ENCODE measurements at places on chromosomes 11 and 22. TPM values are rescaled to one million over a fixed set of nuclear protein-coding genes. Genes with fewer than 3 reads are reported as not detected.

Gene ADAMTS8
- total RNA-seq: not detected

Gene TECTA
- total RNA-seq: 0.07 TPM

Gene MRGPRX4
- not detected for total RNA-seq

Gene SERPIND1
- total RNA-seq: not detected

GRCh38 chr11:123145220-123145619 is 49.8 kb downstream of the CLMP start:
- H3K4me3 ChIP-seq: no peak overlapping the region
- no peak for DNase-seq
- H3K27ac ChIP-seq: no peak overlapping the region
- peaks cover 2% of the 10 kb centered on the region for H3K27me3 ChIP-seq

DNA sequence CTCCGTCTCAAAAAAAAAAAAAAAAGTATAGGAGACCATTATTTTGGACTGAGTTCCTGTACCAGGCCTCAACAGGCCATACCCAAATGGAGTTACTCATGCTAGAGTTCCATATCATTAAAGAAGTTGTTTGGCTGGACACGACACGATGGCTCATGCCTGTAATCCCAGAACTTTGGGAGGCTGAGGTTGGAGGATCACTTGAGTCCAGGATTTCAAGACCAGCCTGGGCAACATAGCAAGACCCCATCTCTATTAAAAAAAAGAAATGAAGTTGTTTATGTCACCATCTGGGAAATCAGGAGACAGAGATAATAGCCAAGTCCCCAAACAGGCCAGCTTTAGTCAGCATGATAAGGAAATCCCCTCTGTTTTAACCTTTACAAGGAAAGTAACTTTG is 6.7 kb upstream of the FNBP4 start:
- no peak overlapping the region for H3K27ac ChIP-seq
- no peaks in the 10 kb centered on the region for H3K4me1 ChIP-seq
- peaks cover 19% of the 10 kb centered on the region for H3K36me3 ChIP-seq
- no peak for DNase-seq
- no peak overlapping the region for H3K4me3 ChIP-seq

- peaks cover 22% of the 10 kb centered on the region for H3K4me1 ChIP-seq
Measured at GRCh38 chr22:30435674-30436126, 10.1 kb downstream of the MTFP1 start.

GRCh38 chr22:21961127-21961867 is 8.6 kb upstream of the PPM1F start:
- no peak for DNase-seq
- no peaks in the 10 kb centered on the region for H3K4me1 ChIP-seq
- H3K36me3 ChIP-seq: peaks cover 9% of the 10 kb centered on the region
- no peaks in the 10 kb centered on the region for H3K27me3 ChIP-seq

DNA sequence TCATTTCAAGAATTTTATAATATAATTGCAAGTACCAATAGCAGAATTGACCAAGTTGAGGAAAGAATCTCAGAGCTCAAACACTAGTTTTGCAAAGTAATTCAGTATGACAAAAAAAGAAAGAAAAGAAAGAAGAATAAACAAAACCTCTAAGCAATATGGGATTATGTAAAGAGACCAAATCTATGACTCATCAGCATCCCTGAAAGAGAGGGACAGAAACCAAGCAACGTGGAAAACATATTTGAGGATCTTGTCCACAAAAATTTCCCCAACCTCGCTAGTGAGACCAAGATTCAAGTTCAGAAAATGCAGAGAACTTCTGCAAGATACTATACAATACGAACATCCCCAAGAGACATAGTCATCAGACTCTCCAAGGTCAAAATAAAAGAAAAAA is 203.7 kb upstream of the DDI1 start:
- H3K36me3 ChIP-seq: no peaks in the 10 kb centered on the region
- H3K4me3 ChIP-seq: no peak overlapping the region
- H3K27ac ChIP-seq: no peak overlapping the region
- no peak for DNase-seq
- H3K4me1 ChIP-seq: no peaks in the 10 kb centered on the region
- H3K27me3 ChIP-seq: no peaks in the 10 kb centered on the region

DNA sequence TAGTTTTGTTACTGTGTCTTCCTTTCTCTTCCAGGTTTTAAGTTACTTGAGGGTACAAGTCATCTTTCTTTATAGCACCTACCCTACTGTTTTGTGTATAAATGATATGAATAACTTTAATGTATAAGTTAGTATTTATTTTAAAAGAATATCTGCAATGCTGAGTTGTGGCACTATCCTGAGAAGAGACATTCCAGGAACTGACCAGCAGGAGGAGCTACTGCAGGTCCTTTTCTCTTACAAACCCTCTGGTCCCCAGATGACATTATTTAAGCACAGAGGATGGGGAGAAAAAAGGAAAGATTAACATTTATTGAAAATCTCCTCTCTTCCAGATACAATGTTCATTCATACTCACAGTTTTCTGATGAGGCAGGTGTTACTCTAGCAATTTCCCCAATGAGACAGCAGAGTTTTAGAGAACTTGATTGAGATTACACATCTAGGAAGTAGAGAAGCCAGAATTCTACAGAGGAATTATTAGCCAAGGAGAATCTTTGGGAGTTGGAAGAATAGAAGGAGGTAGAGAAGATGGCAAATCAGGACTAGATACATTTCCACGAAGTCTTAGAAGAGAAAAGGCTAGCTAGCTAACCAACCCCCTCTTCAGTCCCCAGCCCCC is 541.2 kb upstream of the API5 start:
- no peaks in the 10 kb centered on the region for H3K27me3 ChIP-seq
- no peaks in the 10 kb centered on the region for H3K36me3 ChIP-seq
- peak; percentile 16 for DNase-seq
- no peak overlapping the region for H3K27ac ChIP-seq
- no peak overlapping the region for H3K4me3 ChIP-seq

- no peaks in the 10 kb centered on the region for H3K4me1 ChIP-seq
- H3K4me3 ChIP-seq: no peak overlapping the region
- H3K27ac ChIP-seq: no peak overlapping the region
- H3K36me3 ChIP-seq: no peaks in the 10 kb centered on the region
- no peak for DNase-seq
Measured at GRCh38 chr22:22025320-22026156, 43.0 kb upstream of the TOP3B start.

DNA sequence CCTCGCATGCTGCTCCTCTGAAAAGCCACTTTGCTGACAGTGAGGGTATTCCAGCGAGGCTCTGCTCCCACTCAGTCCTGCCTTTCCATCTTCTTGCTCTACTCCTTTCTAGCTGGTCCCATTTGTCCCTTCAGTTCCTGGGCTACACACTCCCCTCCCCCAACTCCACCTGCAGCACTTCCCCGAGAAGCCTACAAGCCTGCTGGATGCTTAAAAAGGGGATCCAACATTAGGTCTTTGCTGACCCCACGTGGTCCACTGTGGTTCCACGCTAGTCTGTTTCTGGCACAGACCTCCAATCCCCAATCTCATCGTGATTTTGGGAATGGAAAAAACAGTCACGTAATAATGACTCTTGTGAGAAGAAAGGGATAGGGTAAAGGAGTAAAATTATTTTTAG is 121.6 kb upstream of the SNX19 start:
- H3K4me3 ChIP-seq: no peak overlapping the region
- no peak overlapping the region for H3K27ac ChIP-seq
- peaks cover 16% of the 10 kb centered on the region for H3K27me3 ChIP-seq
- no peaks in the 10 kb centered on the region for H3K4me1 ChIP-seq
- no peaks in the 10 kb centered on the region for H3K36me3 ChIP-seq

DNA sequence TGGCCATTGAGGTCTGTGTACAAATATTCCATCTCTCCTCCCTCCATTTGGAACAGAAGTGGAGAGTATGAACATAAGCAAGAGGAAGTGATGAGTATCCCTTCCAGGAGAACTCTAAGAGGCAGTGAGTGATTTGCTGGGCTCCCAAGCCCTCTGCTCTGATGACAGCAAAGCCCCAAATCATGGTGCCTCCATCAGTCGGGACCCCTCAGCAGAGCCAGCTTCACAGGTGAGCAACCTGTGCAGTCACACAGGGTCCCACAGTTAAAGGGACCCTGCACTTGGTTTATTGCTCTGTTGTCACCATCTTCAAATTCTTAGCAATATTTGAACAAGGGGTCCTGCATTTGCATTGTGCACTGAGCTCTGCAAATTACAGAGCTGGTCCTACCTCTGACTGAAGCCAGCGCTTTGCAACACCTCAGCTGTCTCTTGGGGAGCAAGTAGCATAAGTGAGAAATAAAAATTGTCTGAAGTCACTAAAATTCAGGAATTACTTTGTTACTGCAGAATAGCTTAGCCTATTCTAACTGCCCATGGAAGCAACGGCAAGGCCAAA is 466.4 kb downstream of the MN1 start:
- no peak for DNase-seq
- no peaks in the 10 kb centered on the region for H3K36me3 ChIP-seq
- H3K4me3 ChIP-seq: no peak overlapping the region

DNA sequence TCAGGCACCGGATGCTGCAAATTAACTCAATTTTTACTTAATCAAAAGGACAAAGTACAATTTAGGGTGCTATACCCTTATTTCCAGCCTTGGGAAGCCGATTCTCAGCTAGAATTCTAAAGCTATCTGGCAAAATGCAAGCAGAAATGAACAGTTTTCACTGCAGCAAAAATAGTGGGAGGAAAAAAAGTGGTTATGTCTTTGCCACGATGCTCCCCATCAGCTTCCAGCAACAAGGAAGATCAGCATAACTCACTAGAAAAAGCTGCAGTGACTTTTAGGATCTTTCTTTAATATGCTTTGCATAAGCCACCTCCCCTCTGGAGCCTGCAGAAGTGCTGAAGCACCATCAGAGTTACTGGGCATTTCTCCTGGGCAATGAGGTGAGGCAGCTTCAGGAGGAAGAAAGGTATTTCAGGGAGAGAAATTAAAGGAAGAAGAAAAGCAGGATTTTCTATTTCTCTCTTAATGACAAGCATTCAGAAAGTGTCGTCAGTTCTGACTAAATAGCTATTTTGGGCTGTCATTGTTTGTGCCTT is 702.9 kb downstream of the DLG2 start:
- no peaks in the 10 kb centered on the region for H3K36me3 ChIP-seq
- no peak for DNase-seq
- H3K27ac ChIP-seq: no peak overlapping the region
- no peak overlapping the region for H3K4me3 ChIP-seq
- no peaks in the 10 kb centered on the region for H3K27me3 ChIP-seq

- H3K27ac ChIP-seq: peak overlapping the region; percentile 59
- H3K4me3 ChIP-seq: peak overlapping the region; percentile 64
- H3K27me3 ChIP-seq: no peaks in the 10 kb centered on the region
- DNase-seq: peak; percentile 37
- no peaks in the 10 kb centered on the region for H3K36me3 ChIP-seq
Measured at GRCh38 chr22:50105208-50106100, 15.6 kb downstream of the MOV10L1 start.

DNA sequence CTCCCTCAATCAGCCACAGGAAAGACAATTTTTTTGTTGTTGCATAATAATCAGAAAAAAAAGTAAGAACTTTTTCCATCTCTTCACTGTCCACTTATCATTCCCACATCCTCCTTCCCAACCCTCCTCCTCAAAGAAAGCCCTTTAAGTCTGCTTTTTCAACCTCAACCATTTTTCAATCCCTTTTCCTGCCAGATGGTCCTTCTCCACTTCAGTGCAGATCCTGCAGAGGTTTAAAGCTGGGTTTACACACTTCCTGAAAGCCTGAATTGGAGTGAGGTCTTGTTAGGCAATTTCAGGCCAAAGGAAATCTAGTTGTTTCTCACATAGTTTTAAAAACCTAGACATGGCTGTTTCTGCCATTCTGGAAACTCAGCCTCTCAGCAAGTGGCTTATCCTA is 78.3 kb downstream of the RPL27A start:
- H3K27me3 ChIP-seq: no peaks in the 10 kb centered on the region
- no peaks in the 10 kb centered on the region for H3K4me1 ChIP-seq
- no peak overlapping the region for H3K27ac ChIP-seq
- H3K4me3 ChIP-seq: no peak overlapping the region
- DNase-seq: no peak
- no peaks in the 10 kb centered on the region for H3K36me3 ChIP-seq

GRCh38 chr11:574632-575312 is 1.5 kb upstream of the PHRF1 start:
- H3K36me3 ChIP-seq: peaks cover 3% of the 10 kb centered on the region
- H3K4me1 ChIP-seq: peaks cover 41% of the 10 kb centered on the region
- peaks cover 6% of the 10 kb centered on the region for H3K27me3 ChIP-seq
- DNase-seq: peak; percentile 31
- peak overlapping the region; percentile 77 for H3K4me3 ChIP-seq
- H3K27ac ChIP-seq: no peak overlapping the region

DNA sequence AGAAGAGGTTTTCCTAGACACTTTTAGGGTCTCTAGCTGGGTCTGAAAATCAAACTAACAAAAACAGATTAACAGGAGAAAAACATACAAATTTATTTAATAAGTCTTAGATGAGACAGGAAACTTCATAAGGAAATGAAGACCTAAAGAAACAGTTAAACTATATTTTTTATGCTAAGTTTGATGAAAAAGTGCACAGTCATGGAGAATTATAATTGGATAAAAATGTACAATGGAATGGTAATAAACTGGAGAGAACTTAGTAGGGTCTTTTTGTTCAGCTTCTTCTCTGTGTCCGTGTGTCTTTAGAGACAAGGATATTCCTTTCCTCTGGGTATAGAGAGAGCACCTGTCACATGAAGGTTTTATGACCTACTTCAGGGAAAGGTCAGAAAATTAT is 323.4 kb downstream of the RAB38 start:
- no peaks in the 10 kb centered on the region for H3K27me3 ChIP-seq
- no peaks in the 10 kb centered on the region for H3K4me1 ChIP-seq
- H3K4me3 ChIP-seq: no peak overlapping the region
- no peaks in the 10 kb centered on the region for H3K36me3 ChIP-seq

DNA sequence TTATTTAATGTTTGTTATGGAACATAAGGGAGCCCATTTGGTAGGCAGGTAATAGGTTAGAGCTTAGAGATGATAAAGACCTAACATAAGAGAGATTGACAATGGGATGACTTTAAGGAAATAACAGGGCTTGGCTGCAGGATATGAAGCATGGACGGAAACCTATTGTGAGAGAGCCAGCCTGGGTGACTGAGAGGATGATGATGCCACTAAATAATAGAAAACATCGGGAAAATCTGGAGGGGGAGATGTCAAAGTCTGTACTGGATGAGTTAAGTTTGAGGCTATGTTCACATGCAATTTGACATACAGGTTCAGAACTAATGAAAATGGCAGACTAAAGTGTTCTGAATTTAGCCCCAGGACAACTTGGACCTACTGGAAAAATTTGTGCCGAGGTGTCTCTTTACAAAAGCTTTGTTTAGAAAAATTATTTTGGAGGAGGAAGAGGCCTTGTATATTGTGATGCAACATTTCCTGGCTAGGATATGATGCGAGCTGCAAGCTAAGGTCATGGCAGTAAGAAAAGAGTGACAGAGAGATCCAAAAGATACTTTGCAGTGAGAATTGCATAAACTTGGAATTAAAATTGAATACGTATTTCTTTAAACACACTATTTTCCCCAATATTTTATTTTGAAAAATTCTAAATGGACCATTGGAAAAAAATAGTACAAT is 339.3 kb upstream of the PLET1 start:
- H3K27me3 ChIP-seq: peaks cover 2% of the 10 kb centered on the region
- DNase-seq: no peak
- H3K36me3 ChIP-seq: no peaks in the 10 kb centered on the region
- H3K27ac ChIP-seq: no peak overlapping the region
- H3K4me3 ChIP-seq: no peak overlapping the region
